Testis (tissue), 5 donors: ENCODE measurements at places on chromosomes 12 and 14. TPM values are rescaled to one million over a fixed set of nuclear protein-coding genes. Genes with fewer than 3 reads are reported as not detected.
A peak's percentile ranks its signal among the peaks of the same experiment; 100 is the strongest.

GRCh38 chr12:30748147-30748546 lies 6.6 kb downstream of the CAPRIN2 start:
- H3K4me1 ChIP-seq, result no peaks in the 10 kb centered on the region
- no peak for DNase-seq
- H3K4me3 ChIP-seq, result no peak overlapping the region
- H3K27me3 ChIP-seq, result no peaks in the 10 kb centered on the region

DNA sequence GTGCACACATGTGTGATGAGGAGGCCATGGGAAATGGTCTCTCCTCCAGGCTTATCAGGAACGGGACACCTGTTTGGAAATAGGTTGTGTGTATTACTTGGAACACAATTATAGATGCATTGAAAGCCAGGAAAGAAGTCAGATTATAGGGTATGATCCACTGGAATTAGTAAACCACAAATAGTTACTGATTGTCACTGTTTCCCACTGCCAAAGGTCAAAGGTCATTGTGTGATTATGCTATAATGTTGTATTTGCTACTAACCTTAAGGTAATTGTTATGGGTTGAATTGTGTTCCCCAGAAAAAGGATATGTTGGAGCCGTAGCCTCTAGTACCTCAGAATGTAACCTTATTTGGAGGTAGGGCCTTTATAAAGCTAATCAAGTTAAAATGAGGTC lies 129.9 kb upstream of the FBXO33 start:
- no peaks in the 10 kb centered on the region for H3K36me3 ChIP-seq
- H3K4me1 ChIP-seq, result no peaks in the 10 kb centered on the region

DNA sequence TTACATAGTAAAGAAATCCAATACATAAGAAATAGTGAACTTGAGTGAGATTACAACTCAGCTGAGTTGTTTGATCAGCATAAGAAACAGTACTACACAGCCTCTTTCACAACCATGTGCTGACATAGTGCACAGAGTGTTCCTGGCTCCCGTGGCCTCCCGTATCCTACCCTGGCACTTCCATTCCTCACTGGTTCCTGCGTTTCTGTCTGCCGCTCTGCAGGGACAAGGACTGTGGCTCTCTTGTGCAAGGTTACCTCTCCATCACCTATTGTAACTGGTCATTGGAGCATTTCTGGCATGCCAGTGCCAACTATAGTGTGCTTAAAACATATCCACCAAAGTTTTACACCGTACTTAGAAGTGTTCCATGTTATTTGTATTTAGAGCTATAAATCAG lies 46.3 kb upstream of the PCED1B start:
- H3K4me1 ChIP-seq, result no peaks in the 10 kb centered on the region
- no peak overlapping the region for H3K27ac ChIP-seq
- peak; percentile 58 for DNase-seq
- H3K36me3 ChIP-seq, result no peaks in the 10 kb centered on the region
- H3K4me3 ChIP-seq, result no peak overlapping the region
- no peaks in the 10 kb centered on the region for H3K27me3 ChIP-seq

- H3K27ac ChIP-seq, result no peak overlapping the region
- H3K4me3 ChIP-seq, result no peak overlapping the region
- H3K4me1 ChIP-seq, result no peaks in the 10 kb centered on the region
- H3K36me3 ChIP-seq, result no peaks in the 10 kb centered on the region
- no peak for DNase-seq
Measured at GRCh38 chr12:113831476-113831875, 134.6 kb downstream of the RBM19 start.

Gene CBLN3
- 9.0 TPM for polyA plus RNA-seq

Gene GALNT8
- 31.1 TPM for polyA plus RNA-seq
